ENCODE measurements at places on chromosomes 6 and 20.

GRCh38 chr6:155201461-155202226 is 62.2 kb upstream of the CLDN20 start:
- DNase-seq: peak; percentile 32

DNA sequence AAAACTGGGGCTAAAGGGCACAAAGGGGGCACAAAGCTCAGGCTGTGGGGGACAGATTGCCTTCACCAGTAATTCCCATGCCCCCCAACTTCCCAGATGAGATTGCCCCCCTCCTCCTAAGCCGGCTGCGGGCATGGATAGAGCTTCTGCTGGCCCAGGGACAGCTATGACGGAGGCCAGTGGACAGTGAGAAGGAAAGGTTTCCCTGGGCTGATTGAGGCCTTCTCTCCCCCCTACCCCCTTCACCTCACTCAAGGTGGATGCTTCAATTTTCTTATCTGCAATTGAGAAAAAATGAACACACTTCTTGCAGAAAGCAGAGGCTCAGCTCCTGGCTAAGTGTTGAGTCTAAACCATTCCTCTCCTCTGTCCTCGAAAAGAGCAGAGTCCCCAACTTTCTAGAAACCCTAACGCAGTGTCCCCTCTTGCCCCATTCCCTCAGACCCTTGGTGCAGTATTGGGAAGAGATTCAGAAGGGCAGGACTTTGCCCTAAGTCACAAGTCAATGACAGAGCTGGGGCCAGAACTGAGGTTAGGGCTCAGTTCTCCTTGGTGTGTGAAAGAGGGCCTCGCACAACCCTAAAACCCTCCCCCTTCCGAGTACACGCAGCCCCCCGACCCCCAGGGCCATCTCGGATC is 808 bp downstream of the SDC4 start:
- no peak for DNase-seq

DNA sequence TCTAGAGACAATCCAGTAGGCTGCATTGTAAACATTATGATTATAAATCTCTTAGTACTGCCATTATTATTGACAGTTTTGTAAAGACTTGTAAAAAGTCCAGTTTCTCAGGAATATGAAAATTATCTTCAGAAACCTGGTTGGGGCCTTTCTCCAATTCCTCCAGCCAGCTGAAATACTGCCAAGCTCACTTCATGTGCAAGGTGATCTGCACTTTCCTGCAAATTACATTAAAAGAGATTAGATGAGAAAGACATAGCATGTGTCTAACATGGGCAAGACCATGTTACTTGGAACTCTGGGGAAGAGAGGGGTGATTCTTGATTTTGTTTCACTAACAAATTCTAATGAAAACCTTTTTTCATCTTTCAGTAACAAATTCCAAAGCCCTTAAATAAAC is 24.0 kb downstream of the PGM3 start:
- no peak for DNase-seq

- no peak for DNase-seq
Observed at GRCh38 chr20:15977026-15977425, 596.2 kb downstream of the KIF16B start.

GRCh38 chr20:50788045-50788991 is 6.5 kb upstream of the BCAS4 start:
- DNase-seq: peak; percentile 58

GRCh38 chr6:43828711-43829110 is 58.7 kb downstream of the VEGFA start:
- DNase-seq: peak; percentile 20

Data from epithelial cell of esophagus (primary cell).